ENCODE measurements at places on chromosomes 16 and 17. TPM values are rescaled to one million over a fixed set of nuclear protein-coding genes. Genes with fewer than 3 reads are reported as not detected.

The ZNF423 gene
- polyA plus RNA-seq, result 5.0 TPM

The ZG16 gene
- not detected for polyA plus RNA-seq

The HS3ST3A1 gene
- not detected for polyA plus RNA-seq

The MIEF2 gene
- polyA plus RNA-seq, result 3.2 TPM

The TEKT5 gene
- not detected for polyA plus RNA-seq

The MED13 gene
- polyA plus RNA-seq, result 17.8 TPM

The STRADA gene
- polyA plus RNA-seq, result 13.1 TPM

The PIRT gene
- 0.95 TPM for polyA plus RNA-seq

The MTSS2 gene
- polyA plus RNA-seq, result 6.5 TPM

The C1QTNF1 gene
- polyA plus RNA-seq, result not detected

The PYY gene
- not detected for polyA plus RNA-seq

The PIP4K2B gene
- polyA plus RNA-seq, result 4.6 TPM

The WSCD1 gene
- polyA plus RNA-seq, result 6.3 TPM

The GRAPL gene
- not detected for polyA plus RNA-seq

The CFAP52 gene
- polyA plus RNA-seq, result 0.82 TPM

The CCL17 gene
- polyA plus RNA-seq, result not detected

The HCRT gene
- not detected for polyA plus RNA-seq

The UMOD gene
- not detected for polyA plus RNA-seq

The CCDC144A gene
- polyA plus RNA-seq, result 2.4 TPM
